ENCODE measurements at places on chromosomes 12 and 14.

DNA sequence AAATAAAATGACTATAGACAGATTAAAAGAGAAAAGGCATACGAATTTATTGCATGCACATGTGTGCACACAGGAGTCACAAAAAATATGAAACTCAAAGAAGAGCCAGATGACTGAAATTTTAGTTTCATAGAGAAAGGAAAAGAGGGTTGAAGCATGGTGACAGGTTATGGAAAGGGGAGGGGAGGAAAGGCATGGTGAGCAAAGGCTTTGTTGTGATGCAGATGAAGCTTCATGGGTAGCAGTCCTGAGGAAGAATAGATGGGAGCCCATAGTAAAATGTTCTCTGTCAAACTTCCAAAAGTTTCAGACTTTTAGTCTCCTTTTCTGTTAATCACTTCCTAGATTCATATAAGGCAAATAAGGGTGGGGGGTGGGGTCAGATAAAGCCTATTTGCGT, 612.7 kb upstream of the ATP2B1 start:
- no peak for DNase-seq

DNA sequence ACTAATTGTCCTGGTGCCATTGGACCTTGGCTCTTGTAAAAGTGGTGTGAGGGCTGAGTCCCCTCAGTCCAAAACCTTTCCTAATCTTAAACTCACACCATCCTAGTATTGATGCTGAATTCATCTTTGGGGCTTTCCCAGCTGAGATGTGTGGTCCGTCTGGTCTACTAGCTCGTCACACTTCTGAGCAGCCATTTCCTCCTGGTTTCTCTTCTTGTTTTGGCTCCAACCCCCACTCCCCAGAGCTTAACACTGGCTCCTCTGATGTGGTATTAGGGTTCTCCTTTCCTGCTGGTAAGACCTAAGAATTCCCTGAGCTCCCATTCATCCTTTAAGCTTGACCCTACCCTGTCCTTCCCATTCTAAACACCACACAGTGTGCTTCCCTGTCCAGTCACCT, 900.6 kb downstream of the VRK1 start:
- DNase-seq, result no peak

DNA sequence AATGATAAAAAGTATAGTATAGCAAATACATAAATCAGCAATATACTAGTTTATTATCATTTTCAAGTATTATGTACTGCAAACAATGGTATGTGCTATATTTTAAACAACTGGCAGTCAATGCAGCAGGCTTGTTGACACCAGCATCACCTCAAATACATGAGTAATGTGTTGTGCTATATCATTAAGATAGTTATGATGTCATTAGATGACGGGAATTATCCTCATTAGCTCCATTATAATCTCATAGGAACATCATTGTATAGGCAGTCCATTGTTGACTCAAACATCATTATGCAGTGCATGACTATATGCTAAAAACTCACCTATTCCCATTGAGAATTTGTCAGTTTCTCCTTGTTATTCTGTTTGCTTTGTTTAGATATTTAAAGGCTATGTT, 85.4 kb downstream of the PRKD1 start:
- no peak for DNase-seq

DNA sequence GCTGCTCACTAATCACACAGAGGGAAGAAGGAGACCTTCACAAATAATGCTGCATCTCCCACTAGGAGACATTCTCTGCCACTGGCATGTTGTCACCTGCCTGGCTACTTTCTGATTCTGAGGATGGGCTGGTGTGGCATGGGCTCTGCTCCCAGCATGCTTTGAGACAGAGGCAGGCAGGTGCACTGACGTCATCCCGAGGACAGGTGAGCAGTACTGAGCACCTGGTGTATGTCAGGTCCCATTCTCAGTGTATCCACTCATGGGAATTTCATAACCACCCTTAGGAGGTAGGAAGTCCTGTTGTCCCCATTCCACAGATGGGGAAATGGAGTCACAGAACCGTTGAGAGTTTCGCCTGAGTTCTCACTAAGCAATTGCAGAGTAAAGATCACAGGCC, 597.9 kb downstream of the VRK1 start:
- DNase-seq, result no peak

- no peak for DNase-seq
Measured at GRCh38 chr12:108204117-108204987, 75.3 kb downstream of the WSCD2 start.

GRCh38 chr14:104150136-104151025, 12.0 kb downstream of the KIF26A start:
- peak; percentile 76 for DNase-seq

DNA sequence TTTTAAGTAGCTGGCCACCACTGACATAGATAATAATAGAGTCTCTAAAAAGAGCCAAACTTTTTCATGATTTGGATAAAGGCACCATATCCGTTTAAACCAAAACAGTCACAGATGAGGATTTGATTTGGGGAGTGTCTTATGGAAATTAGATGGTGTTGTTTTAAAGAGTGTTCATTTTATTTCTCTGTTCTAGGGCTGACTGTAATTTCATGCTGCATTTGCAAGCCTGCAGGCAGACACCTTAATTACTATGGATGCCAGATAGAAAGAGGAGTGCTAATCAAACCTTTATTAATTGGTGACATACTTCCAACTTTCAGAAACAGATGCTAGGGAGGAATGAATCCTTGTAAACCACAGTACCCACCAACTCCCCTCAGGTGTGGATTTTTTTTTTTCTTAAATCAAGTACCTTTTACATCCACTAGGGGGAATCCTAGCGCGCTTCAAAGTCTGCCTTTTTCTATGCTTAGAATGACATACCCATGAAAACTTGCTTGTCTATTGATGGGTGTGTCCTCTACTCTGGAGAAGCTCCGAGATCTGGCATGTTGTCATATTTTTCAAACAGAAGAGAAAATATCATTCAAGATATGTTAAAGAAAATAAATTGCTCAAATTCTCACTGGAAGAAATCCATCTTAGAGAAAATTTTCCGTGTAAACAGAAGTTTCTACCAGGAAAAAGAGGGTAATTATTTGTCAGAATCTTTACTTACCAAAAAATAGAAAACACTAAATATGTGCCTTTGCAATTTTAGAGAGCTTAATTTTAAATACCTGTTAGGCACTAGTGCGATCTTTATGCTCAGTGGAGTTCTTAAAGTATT, 14.2 kb upstream of the PLXNC1 start:
- peak; percentile 57 for DNase-seq

DNA sequence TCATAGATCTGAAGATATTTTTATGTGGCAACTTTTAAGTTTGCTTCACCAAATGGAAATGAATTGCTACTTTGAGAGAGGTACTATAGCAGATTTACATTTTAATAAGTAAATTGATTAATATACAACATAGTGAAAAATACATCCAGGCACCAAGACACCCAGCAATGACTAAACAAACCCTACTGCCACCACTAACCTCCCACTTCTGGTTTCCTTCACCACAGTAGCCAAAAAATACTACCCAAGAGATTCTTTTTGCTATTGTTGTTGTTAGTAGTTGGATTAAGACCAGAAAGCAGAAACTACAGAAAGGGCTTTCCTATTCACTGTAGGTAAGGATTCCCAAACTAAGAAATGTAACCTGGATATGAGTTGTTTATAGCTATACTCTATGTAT, 54.1 kb downstream of the COCH start:
- DNase-seq, result no peak

- DNase-seq, result no peak
Measured at GRCh38 chr12:121216102-121216501, 6.2 kb downstream of the P2RX4 start.

GRCh38 chr12:112599871-112600270, 181.1 kb downstream of the PTPN11 start:
- DNase-seq, result no peak

DNA sequence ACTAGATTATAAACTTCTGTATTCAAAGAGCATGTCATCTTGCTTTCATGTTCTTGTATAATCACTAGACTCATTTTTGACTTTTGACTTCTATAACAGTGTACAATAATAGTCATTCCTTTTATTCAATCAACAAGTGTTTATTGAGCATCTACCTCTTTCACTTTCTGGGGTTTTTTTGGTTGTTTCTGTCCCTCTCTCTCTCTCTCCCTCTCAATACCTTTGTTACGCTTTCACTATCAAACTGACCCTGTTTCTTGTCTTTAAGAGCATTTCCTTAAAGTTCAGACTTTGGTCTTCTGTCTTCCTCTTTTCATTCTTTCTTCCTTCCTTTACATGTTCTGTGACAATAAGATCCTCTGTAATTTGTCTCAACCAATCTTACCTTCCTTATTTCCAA, 49.5 kb downstream of the GPR137C start:
- DNase-seq, result no peak

DNA sequence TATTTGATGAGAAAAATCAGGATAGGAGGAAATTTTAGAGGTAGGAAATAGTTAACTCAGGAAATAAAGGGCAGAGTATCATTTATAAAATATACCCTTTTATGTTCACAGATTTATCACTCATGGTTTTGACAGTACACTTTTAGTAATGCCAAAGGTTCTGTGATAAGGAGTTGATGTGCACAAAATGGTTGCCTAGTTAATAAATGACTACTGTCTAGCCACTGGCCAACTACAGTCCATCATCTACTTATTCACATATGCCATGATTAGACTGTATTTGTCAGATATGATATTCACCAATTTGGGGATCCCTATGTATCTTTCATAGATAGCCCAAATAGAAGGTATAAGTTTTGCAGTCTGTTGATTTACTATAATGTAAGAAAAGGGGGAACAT, 19.2 kb upstream of the GXYLT1 start:
- DNase-seq, result no peak

All from muscle of back (tissue), 13 donors.